ENCODE measurements at places on chromosomes 3 and 15.
A peak's percentile ranks its signal among the peaks of the same experiment; 100 is the strongest.

DNA sequence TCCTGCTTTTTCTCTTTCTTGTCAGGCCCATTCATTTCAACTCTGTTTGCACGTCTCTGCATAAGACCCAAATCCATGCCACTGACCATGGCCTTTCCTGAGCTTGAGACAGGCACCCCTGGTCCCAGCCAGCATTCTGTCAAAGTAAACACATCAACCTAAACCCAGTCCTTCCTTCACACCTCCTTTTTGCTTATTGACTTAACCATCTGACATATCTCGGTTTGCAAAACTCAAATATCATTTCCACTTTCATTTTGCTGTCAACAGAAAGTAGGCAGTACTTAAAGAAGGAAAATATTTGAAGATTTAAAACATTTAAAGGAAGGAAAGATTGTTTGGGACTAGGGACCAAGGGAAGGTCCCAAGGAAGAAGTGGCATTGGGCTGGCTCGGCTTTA lies 48.2 kb upstream of the KBTBD8 start:
- DNase-seq, result no peak

GRCh38 chr15:71133747-71134472 lies 18.6 kb downstream of the THSD4 start:
- no peak for DNase-seq

DNA sequence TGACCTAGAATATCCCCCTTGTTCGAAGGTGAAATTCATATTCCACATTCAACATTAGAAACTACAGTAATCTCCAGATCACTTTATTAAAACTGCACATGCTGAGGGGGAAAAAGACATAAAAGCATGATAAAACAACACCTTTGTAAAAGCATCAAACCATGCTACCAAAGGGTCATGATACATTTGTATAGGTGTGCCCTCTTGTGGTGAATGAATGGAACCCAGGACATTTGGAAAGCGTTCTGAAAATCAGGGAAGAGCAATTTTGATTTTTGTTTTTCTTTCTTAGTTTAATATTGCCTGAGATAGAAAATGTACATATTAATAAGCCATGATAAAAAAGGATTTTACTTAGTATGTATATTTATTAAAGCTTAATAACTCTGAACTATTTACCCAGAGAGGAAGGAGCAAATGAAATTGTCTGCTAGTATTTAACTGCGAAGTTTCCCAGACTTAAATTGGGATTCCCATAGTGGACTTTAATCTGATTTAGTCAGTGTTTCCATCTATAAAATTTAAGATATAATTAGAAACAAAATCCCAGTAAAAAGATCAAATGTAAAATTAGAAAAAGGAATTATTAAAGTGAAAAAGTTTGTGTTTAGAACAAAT lies 105.8 kb upstream of the ARL6 start:
- peak; percentile 36 for DNase-seq

DNA sequence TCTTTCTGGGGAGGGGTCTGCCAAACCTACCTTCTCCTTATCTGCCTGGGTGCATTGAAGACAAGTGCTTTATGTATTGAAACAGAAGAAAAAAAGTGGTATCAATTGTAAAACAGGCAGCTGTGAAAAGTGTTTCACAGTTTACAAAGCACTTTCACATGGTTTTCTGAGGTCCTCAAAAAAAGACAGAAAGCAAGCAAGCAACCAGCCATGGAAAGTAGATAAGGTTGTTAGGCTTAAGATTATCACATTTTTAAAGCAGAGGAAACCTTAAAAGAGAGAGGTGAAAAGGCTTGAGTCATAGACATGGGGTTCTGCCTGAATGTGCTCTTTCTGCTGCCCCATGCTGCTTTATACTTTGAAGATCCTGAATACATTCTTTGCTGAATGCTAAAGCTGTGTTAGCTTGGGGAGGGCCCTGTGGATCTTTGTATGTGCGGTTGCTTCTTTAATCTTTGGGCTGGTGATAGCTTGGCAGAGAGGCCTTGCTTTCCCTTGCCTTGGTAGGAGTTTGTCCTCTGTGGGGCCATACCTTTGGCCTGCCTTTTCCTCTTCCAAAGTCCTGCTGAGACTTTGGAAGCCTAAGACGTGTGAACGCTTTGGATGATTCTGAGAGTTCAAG lies 2.6 kb downstream of the SMAD3 start:
- DNase-seq, result no peak

GRCh38 chr3:146750196-146750595 lies 145.1 kb upstream of the PLSCR5 start:
- no peak for DNase-seq

GRCh38 chr15:60859996-60860494 lies 369.1 kb downstream of the RORA start:
- DNase-seq, result no peak

DNA sequence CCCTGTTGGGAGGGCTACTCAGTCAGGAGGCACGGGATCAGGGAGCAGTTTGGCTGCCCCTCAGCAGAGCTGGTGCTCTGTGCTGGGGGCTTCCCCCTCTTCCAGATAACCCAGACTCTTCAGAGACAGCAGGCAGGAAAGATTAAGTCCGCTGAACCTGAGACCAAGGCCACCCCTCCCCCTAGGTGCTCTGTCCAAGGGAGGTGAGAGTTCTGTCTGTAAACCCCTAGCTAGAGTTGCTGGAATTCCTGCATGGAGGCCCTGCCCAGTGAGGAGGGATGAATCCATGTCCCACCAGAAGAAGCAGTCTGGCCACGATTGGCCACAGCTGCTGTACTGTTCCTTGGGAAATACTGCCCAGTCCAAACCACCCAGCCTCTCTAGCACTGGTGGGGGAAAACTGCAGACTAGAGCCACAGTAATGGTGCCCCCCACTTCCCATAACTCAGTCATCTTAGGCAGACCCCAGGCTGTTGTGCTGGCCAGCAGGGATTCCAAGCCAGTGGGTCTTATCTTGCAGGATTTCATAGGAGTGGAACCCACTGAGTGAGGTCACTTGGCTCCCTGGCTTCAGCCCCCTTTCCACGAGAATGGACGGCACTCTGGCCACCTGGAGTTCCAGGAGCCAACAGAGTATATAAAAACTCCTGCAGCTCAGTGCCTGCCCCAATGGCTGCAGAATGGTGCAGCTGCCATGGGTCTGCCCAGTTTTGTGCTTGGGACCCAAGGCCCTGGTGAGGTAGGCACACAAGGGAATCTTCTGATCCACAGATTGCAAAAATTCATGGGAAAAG lies 42.9 kb downstream of the NPAP1 start:
- DNase-seq, result no peak

DNA sequence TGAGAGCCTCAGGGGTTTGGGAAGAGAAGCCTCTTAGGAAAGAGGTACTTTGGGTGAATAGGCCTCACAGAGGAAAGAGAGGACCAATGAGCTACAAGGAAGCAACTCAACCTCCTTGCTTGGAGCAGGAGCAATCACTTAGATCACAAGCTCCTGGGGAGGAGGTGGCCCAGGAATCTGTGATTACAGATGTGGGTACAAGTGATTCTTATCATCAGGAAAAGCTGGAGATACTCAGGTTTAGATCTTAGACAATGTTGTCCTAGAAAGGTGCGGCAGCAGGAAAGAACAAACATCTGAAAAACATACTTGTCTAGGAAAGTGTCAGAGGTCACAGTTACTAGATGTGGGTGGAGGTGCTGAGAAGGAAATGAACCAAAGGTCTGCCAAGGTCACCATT lies 8.2 kb downstream of the PARP16 start:
- DNase-seq, result no peak

- DNase-seq, result no peak
These were observed 3.6 kb downstream of the CPLX3 start for GRCh38 chr15:74829991-74830390.
